HFFc6 (cell line): ENCODE measurements at places on chromosomes 7 and 10. TPM values are rescaled to one million over a fixed set of nuclear protein-coding genes. Genes with fewer than 3 reads are reported as not detected.
A peak's percentile ranks its signal among the peaks of the same experiment; 100 is the strongest.

DNA sequence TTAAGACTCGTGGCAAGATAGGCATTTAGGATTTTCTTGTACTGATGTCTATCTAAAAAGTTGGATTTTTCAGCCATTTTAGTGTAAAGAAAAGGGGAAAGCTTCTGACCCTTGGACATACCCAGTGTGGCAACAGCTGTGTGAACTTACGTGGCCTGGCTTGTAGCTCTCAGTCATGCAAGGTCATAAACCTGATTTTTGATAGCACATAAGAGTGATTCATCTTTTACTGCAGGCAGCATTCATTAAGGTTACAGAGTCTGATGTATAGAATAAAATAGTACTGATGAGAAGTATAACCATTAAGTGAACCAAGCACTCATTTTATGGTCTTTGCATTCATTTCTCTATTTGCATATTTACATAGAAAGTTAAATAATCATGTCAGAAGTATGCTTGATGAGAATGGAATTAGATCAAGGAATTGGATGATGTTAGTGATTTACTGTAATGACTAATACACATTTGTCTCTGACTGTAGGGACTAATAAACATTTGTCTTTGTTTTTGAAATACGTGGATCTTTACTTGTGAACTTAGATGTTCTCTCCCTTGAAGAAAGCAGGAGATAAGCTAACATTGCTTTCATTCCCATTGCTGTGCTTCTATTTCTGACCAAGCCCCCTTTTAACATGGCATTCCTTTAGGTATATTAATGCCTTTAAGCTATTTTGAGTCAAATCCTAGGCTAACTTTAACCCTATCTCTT lies 88.2 kb downstream of the GSDME start:
- peak; percentile 47 for DNase-seq

DNA sequence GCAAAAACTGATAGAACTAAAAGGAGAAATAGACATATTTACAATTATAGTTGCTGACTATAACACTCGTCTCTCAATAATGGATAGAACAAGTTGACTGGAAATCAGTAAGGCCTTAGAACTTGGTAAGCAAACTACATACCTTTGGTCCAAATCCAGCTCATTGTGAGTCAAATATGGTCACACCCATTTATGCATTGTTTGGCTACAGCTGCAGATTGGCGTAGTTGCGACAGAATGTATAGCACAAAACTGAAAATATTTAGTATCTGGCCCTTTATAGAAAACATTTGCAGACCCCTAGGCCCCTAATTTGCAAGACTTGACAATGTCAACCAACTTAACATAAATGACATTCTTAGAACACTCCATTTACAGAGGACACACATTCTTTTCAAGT lies 103.6 kb upstream of the EGR2 start:
- DNase-seq: no peak

GRCh38 chr10:95464280-95464679 lies 96.9 kb downstream of the SORBS1 start:
- no peak for DNase-seq

DNA sequence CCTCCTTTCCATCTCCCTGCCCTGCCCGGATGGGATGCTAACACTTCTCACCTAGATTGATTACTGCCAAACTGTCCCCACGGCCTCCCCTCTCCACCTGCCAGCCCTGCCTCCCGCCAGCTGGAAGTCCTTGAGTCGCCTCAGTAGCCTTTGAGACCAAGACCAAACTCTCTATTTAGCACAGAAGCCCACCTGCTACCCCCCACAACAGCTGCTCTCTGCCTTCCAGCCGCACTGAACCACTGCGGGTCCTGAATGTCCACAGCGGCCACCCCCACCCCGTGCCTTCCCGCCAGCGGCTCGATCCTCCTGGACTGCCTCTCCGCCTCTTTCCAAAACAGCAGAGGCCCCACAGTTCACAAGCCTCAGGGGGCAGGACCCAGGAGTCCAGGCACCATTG lies 39.0 kb downstream of the FKBP6 start:
- DNase-seq: no peak

Gene ZNHIT1
- 92.4 to 126 TPM (median 107 TPM) in 3 replicates for total RNA-seq

Gene VSTM2A
- total RNA-seq: not detected in 3 replicates

Gene HERC4
- 217 to 283 TPM (median 225 TPM) in 3 replicates for total RNA-seq
